ENCODE measurements at places on chromosomes 13 and 19.

- DNase-seq, result no peak
Measured at GRCh38 chr13:25217023-25217885, 45.2 kb upstream of the AMER2 start.

- DNase-seq, result no peak
Measured at GRCh38 chr19:10625003-10625761, at the start of gene SLC44A2. Gene SLC44A2, plus strand, starts transcription at chr19:10625553. Its CDS starts 81 bp downstream, at chr19:10625634.

GRCh38 chr19:2478278-2478755 lies 2.4 kb downstream of the GADD45B start:
- peak; percentile 61 for DNase-seq

GRCh38 chr19:29293736-29294342 lies 80.9 kb upstream of the UQCRFS1 start:
- no peak for DNase-seq

GRCh38 chr13:76326343-76326742 lies 559.9 kb downstream of the KCTD12 start:
- DNase-seq, result no peak

DNA sequence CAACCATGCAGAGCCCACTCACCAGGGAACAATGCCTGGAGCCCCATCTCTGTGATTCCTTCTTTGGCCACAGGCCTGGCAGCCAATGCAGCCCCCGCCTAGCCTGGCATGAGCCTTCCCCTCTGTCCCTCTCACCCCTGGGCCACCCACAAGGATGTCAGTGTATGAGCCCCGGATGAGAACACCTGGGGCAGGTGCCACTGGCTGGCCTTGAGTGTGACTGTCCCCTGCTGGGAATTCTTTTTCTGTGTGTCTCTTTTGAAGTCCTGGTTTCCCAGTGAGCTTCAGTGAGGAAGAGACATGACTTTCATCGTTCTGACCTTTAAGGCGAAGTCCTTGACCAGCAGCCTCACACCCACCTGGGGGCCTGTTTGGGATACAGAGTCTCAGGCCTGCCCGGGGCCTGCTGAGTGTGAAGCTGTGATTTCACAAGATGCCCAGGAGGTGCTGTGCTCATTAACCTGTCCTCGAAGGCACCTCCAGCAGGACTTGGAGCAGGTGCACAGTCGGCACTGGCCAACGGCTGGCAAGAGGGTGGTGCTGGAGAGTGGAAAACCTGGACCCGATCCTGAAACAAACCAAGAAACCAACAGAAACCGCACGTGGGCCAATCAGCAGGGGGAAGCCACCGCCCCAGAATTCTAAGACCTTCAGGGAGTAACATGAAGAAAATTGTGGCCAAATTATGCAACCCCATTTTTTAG lies 27.4 kb upstream of the SPACA7 start:
- no peak for DNase-seq

- peak; percentile 44 for DNase-seq
Measured at GRCh38 chr19:42281146-42281826, 12.2 kb downstream of the CIC start.

GRCh38 chr13:110135977-110136597 lies 170.9 kb downstream of the COL4A1 start:
- DNase-seq, result no peak

GRCh38 chr19:58166708-58167280 lies 16.1 kb upstream of the ZNF274 start:
- no peak for DNase-seq

GRCh38 chr13:113645329-113645728 lies 12.7 kb downstream of the ATP4B start:
- no peak for DNase-seq

GRCh38 chr13:52359534-52359933 lies 46.4 kb downstream of the THSD1 start:
- DNase-seq, result no peak

- no peak for DNase-seq
Measured at GRCh38 chr13:26017196-26017921, 34.5 kb downstream of the SHISA2 start.

DNA sequence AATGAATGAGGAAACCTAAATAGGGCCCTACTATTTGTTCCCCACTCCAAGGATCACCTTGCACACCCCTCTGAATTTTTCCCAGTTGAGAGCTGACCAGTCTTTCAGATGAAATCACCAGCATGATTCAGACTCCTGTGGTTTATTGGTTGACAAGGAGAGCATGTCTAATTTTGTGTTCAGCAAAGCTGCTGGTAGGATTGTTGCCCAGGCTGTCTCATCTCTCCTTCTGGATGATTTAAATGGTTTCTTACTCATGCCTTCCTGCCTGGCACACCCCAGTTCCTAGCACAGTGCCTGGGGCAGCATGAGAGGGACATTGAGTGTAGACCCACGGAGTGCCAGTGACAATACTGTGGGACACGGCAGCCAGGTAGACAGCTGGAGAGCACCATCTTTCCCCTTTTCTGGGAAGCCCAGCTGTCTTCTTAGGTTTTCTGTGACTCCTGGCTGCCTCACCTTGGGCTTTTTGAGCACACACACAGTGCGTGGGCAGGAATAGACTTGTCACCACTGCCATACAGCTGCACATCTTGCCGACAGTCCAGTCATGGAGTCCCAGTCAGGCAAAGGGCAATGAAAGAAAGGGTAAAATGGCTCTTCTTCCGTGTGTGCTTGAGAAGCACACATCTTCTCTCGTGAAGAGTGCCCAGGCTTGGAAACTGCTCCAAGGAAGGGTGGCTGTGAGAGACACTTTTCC lies 12.3 kb downstream of the FGF9 start:
- no peak for DNase-seq

DNA sequence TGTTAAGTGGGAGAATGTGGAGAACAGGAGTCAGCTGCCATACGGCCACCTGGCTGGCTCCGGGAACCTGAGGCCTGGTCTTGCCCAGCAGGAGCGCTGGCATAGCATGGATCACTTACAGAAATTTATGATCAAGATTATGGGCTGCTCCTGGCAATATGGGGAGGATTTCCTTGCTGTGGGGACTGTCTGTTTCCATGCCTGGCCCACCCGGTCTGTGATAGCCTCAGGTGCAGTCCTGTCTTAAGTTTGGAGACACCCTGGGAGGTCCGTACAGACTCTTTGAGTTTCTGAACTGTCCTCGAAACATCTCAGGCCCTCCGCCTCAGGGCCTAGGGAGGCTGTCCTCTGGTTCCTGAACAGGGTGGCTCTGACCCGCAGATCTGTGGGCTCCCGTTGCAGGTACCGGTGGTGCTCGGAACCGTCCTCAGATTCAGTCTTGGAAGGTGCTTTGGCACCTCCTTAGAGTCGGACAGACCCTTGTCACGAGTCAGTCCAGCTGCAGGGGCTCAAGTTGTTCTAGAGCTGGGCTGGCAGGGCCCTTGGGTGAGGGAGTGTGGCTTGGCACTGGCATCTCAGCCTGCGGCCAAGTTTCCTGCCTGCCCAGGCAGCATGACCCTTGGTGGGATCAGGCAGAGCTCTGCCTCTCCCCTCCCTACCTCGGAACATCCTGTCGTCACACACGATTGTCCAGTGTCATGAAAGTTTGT lies 4.9 kb downstream of the TFDP1 start:
- DNase-seq, result no peak

DNA sequence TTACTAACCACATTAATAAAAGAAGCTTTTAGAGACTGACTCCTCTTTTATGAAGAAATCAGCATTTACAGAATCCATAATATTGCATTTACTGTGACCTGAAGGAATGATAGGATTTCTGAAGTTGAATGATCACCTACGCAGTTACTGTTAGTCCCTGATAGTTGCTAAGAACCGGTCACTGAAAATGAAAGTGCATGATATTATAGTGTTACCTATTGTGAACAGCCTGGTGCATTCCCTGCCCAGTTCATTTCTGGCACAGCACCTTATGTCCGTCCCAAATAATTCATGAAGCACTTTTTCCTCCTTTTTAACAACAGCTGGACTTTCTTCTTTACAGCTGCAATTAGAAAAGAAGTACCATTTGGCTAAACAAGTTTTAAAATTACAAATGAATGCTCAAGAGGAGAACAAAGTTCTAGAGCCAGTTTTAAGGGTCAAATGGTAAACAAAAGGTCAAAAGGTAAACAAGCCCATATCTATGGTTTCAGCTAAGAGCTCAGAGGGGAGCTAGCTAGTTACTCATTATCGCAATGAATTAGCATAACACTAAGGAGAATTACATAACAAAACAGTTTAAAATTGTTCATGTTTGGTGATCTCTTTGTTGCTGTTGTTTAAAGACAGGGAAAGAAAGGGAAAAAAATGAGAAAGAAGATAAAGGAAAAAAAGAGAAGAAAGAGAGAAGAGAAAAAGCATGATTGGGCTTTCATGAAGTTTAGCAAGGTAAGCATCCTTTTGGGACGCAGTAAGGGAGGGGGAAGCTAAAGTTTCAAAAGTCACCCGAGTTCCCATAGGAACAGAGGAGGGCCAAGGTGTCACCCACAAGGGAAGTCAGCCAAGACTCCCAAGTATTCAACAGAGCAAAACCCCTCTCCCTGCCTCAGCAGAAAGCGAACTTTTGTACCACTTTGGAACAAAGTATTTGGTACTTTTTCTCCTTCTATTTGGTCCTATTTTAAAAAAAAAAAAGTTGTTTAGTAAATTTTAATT lies 50.2 kb downstream of the FLT3 start:
- no peak for DNase-seq

GRCh38 chr13:20182231-20182846 lies 10.4 kb downstream of the GJB2 start:
- DNase-seq, result peak; percentile 38

GRCh38 chr19:21586311-21587116 lies 81.1 kb downstream of the ZNF429 start:
- DNase-seq, result no peak

GRCh38 chr19:29711584-29712132 lies 3.4 kb downstream of the C19orf12 start:
- no peak for DNase-seq

- no peak for DNase-seq
Measured at GRCh38 chr13:36310417-36311108, 12.9 kb upstream of the CCDC169 start.

DNA sequence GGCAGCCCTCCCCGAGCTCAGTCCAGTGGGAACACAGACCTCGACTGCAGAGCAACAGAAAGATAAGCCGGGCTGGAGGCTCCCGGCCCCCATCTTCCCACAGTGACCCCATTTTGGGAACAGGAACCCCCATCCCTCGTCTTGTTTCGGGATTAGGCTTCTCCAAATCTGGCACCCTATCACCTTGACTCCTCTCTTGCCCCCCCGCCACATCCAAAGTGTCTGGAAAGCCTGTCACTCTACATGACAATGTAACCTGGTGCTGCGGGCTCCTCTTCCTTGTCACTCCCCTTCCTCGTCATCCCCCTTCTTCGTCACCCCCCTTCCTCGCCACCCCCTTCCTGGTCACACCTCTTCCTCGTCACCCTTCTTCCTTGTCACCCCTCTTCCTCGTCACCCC lies 10.1 kb downstream of the PAK4 start:
- no peak for DNase-seq

- no peak for DNase-seq
Measured at GRCh38 chr13:42807866-42808265, 26.5 kb downstream of the FAM216B start.

DNA sequence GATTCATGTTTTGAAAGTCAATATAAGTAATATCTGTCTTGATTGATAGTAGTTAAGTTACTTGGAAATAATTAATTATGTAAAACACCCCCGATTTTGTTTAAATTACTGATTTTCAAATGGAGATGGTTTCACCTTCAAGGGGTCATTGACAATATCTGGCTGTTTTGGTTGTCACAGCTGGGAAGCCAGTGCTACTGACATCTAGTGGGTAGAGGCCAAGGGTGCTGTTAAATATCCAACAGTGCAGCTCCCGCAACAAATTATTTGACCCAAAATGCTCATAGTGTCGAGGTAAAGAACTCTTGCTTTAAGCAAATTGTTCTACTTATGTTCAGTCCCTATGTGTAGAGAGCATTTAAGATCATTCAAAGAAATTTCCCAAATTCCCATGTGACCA lies 50.6 kb upstream of the PCDH20 start:
- DNase-seq, result no peak

DNA sequence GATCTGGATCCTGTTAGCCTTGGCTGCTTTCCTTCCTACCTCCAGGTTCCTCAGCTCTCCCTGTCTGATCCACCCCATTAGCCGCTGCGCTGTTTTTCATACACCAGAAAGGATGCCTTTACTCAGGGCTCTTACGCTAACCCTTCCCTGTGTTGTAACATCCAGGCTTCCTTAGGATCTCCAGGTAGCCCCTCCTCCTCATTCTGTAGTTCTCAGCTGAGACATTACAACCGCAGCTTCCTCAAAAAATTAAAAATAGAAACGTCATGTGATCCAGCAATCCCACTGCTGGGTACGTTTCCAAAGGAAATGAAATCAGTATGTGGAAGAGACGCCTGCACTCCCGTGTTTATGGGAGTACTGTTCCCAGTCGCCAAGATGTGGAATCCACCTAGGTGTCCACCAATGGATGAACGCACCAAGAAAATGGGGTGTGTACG lies 18.4 kb upstream of the MYADM start:
- no peak for DNase-seq

- DNase-seq, result no peak
Measured at GRCh38 chr13:26589754-26590153, 32.3 kb downstream of the WASF3 start.

DNA sequence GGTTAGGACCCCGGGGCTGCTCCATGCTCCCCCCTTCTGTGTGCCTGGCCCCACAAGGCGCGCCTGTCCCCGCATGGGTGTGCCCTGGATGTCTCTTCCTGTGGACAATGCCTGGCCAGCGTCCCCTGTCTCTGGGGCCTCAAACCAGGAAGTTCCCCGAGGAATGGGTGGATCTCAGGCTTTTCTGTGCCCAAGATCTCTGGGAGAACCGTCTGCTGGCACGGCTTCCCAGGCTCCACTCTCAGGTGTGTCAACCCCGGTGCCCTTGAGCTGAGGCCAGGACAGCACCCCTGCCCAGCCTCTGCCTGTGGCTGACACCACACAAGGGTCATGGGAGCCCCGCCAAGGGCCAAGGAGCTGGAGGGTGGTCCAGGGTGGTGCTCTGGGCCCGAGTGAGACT lies 15.7 kb downstream of the ZNF444 start:
- DNase-seq, result no peak

DNA sequence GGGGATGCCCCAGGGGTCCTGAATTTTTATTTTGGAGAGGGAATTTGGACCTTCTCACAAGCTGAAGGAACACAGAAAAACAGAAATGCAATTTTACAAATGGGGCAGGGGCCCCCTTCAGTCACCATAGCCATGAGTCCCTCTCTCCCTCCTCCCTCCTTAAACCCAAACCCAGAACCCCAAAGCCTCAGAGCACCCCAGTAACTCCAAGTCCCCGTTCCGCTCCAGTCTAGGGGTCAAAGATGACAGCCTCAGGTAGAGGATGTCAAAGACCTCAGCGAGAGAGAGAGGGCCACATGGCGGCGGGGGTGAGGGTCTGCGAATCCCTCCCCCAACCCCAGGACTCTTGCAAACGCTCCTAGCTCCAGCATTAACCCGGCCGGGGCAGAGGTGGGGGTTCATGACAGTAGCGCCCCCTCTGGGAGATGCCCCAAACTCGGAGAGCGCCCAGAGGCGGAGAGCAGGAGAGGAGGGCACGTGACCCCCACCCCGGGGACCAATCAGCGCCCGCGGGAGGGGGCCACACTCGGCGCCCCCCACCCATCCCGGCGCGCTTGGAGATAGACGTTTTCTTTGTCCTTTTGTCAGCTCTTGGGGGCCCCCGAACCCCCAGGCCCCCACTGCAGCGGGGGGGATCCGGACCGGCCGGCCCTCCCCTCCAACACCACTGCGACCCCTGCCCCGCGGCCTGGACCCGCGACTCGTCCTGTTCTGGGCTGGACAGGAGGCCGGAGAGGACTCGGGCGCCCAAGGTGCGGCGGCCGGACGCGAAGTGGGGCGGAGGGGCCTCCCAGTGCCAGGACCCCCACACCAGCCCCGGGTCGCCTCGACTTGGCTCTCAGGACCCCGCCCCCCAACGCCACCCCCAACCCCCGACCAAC lies 20.8 kb upstream of the SEMA6B start:
- no peak for DNase-seq

GRCh38 chr13:111897846-111898215 lies 169.1 kb upstream of the SOX1 start:
- no peak for DNase-seq

Measured in activated CD4-positive, alpha-beta T cell treated with anti-CD3 and anti-CD28 coated beads, Interleukin-2, amount 50 U/mL, for 48 hours (primary cell).